ENCODE measurements at places on chromosomes 16 and 17.

- no peak for DNase-seq
Measured at GRCh38 chr17:56230660-56231059, 77.4 kb downstream of the ANKFN1 start.

DNA sequence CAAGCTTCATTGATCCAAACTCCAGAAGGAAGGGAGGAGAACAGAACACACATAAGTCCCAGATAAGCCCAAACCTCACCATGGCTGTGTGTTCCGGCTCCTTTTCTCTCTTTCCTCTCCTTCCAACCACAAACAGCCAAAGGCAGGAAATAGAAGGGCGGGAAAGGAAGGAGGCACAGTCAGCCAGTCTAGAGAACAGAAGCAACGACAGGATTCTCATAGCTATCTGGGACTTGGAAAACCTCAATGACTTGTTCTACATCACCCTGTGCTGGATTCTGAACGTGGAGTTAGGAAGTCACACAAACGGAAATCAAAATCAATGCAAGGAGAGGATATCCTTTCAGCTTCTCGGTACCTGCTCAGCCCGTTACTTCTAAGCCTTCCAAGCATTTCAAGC lies 9.0 kb downstream of the CRK start:
- DNase-seq = no peak

GRCh38 chr16:72517154-72517553 lies 345.2 kb upstream of the PMFBP1 start:
- no peak for DNase-seq

- no peak for DNase-seq
Measured at GRCh38 chr17:80878876-80879722, 112.5 kb upstream of the CHMP6 start.

GRCh38 chr17:45372325-45372869 lies 55.6 kb upstream of the MAP3K14 start:
- DNase-seq = no peak

- peak; percentile 53 for DNase-seq
Measured at GRCh38 chr17:36691606-36692005, 90.2 kb downstream of the MRM1 start.

DNA sequence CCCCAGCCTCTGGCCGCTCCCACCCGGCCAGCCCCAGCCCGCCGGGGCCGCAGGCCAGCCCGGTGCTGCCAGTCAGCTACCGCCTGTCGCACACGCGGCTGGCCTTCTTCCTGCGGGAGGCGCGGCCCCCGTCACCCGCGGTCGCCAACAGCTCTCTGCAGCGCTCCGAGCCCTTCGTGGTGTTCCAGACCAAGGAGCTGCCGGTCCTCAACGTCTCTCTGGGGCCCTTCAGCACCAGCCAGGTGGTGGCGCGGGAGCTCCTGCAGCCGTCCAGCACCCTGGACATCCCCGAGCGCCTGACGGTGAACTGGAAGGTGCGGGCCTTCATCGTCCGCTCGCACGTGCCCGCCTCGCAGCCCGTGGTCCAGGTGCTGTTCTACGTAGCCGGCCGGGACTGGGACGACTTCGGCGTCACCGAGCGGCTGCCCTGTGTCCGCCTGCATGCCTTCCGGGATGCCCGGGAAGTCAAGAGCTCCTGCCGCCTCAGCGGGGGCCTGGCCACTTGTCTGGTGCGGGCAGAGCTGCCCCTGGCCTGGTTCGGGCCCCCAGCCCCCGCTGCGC lies 46.8 kb downstream of the TMEM132E start:
- no peak for DNase-seq

DNA sequence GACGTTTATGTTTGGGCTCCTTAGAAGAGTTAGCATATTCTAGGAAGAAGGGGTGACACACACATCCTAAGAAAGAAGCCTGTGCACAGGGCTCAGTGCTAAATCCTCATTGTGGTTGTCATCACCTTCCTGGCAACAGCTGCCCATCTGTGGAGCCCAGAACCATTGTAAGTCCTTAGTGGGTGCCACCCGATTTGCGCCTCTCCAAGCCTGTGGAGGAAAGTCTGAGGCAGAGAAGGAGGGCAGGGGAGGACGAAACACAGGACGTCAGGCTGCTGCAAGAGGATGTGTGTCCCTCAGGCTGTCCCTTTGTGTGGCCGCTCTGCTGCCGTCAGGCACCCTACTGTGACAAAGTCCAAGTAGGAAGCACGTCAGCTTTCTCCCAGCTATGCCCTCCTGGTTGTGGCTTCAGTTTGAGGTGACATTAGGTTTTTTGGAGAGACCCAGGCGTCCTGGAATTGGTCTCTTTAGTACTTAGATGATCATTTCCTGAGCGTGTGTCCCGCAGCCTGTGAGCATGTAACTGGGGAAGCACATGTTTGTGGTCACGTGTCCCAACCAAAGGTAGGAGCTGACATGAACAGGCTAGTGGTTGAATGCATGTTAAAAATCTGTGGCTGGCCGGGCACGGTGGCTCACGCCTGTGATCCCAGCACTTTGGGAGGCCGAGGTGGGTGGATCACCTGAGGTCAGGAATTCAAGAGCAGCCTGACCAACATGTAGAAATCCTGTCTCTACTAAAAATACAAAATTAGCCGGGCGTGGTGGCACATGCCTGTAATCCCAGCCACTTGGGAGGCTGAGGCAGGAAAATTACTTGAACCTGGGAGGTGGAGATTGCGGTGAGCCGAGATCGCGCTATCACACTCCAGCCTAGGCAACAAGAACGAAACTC lies 10.7 kb downstream of the CLUAP1 start:
- DNase-seq = no peak

DNA sequence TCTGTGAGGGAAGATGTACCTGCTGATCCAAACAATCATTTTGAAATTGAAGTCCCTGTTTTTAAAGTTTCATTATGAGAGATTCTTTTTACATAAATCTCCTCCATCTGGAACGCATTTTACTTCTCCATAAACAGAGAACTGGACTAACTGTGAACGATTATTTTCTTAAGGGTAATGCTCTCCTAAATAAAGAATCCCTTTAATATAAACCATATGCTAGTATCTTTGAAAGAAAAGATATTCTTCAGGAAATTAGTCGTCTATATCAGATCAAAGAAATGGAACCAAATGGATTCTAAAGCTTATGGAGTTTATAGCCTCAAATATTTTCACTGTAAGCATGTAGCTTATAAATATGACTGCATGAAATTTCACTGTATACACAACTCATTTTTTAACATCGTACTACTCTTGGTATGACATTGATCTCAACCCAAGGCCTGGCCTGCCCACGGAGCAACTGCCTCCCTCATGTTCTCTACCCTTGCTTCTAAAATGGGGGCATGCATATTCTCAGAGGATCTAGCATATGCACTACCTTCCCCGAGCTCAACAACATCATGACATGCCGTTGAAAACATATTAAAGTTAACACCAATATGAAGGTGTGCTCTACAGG lies 66.4 kb downstream of the MYH10 start:
- no peak for DNase-seq

DNA sequence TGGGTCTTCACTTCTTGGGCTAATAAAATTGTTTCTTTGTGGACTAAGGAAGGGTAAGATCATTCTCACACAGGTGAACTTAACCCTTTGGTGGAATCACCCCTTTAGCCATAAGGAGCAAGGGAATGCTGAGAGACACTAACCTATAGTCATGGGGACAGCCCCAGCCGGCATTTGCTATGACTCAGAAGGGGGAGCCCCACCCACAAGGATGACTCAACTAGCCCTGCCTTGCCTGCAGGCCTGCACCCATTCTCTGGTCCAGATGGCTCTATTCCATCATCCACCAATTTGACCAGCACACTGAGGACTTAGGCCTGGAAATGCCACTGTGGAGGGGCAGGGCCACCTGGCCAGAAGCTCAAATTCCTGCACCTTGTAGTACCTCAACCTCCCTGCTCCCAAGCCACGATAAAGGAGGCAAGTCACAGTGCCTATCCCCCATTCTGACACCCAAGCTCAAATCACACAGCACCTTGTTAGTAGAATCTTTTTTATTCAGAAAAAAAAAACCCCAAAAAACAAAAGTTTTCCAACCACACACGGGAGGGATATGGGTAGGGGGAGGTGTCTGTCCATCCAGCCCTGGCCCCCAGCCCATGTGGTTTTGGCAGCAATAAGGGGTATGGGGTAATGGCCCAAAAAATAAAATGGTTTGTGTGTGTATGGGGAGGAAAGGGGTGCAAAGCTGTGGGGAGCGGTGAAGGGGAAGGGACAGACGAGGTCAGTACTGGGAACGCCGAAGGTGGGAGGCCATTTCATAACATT lies 3.0 kb downstream of the PFN1 start:
- DNase-seq = peak; percentile 51

- no peak for DNase-seq
Measured at GRCh38 chr16:55643161-55643970, 12.4 kb upstream of the SLC6A2 start.

GRCh38 chr17:5694551-5694950 lies 110.2 kb upstream of the NLRP1 start:
- DNase-seq = no peak

DNA sequence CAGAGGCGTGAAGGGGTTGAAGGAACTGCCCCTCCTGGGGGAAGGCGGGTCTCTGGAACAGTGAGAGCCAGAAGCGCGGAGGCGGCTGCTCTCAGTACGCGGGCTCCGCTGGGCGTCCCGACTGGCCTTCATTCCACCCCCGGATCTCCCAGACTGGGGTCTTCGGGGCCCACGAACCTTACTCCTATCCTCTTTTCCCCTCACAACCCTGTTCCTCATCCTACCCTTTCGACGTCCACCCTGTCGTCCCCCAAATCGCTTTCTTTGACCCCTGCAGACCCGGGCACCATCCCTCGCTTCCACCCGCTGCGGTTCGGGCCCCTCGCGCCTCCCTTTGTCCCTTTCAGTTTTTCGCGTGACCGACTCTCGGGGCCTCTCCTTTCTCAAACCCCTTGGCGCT lies 2114.6 kb downstream of the TP53TG3F start:
- no peak for DNase-seq

- no peak for DNase-seq
Measured at GRCh38 chr16:2839650-2840450, 9.7 kb downstream of the ZG16B start.

DNA sequence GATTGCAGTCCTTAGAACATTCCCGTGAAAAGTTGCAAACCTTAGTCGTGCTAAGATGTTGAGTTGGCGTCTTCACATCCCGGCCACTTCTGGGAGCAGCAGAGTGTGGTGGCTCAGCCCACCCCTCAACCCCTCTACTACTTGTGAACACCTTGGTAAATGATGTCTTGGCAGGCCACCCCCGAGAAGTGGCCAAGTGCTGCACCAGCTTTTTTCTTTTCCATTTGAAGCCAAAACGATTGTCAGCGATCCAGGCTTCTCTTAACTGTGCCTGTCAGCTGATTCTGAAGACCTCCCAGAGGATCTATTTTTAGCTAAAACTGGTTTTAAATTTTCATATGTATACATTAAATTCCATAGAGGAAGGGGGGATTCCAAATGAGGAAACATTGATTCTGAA lies 247.5 kb downstream of the CDH13 start:
- DNase-seq = no peak

- DNase-seq = no peak
Measured at GRCh38 chr17:43644081-43644480, 17.6 kb downstream of the MEOX1 start.

DNA sequence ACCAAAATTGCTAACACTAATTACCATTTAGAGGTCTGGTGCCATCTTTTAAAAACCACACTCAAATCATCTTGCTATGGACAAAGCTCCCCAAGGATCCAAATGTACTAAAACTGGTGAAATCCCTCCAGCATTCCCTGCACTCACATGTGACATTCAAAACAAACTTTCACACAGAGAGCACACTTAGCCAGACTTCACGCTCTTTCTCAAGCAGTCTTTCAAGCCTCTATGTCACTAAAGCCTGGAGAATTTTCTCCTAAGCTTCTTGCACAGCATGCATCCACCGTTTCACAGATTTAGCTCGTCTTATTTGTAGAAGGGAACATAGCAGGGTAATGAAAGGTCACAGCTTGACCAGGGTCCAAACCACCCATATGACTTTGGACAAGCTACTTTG lies 19.3 kb downstream of the CMTM3 start:
- no peak for DNase-seq

DNA sequence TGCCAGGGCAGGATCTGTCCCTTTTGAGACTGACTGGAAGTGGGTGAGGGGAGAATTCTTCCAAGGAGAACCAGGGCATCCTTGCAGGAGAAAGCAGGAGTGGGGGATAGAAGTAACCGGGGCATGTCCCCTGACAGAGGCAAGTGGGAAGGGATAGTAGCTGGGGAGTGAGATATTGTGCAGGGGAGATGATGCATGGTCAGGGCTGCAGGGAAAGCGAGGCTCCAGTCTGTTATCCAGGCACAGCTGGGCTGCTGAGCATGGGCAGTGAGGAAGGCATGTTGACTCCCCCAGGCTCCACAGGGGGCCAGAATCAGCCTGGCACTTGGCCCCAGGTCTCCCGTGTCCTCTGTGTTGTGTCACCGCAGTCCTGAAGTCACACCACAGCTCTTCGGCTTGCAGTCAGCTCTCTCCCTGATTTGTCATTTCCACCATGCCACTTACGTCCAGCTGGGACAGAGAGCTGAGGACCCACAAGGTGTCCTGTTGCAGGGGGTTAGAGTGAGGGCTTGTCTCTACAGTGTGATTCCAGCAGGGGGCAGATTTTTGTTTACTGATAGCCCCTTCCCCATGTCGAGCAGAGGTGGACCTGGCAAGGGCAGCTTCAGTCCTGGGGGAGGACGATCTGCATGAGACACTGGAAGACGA lies 40.9 kb downstream of the B9D1 start:
- DNase-seq = no peak

- DNase-seq = peak; percentile 76
Measured at GRCh38 chr17:32909787-32910369, 18.1 kb upstream of the TMEM98 start.

GRCh38 chr17:77733576-77734296 lies 224.8 kb upstream of the TNRC6C start:
- DNase-seq = no peak

DNA sequence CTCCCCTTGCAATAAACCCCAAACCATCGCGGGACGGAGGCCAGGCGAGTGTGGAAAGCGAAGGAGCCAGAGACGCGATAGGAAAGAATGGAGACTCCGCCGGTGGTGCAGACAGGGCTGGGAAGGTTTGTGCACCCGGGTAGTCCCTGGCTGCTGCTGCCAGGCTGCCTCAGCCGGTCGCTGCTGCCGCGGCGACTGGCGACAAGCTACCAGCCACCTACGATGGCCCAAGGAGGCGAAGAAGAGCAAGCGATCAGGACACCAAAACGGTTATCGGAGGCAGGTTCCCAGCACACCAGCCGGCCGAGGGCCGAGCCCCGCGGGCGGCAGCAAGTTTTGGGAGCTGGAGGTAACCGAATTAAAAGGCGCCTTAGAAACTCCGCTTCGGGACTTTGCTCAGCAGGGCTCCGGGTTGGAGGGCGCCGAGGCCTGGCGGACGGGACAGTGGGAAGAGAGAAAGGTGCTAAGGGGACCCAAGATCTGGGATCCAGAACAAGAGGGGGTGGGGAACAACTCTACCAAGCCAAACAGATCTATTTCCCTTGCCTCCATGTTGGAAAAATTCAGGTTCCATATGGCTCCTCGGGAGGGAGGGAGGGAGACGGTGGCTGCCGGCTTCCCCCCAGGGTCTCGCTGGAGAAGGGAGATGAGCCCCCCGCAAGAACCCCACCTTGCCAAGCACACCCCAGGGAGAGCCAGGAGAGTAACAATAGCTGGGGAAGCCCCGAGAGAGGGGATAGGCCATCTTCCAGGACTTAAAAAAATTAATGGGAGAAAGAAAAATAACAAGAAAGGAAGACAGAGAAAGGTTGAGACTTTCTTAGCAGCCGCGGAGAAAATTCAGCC lies 9.7 kb upstream of the HOXB2 start:
- DNase-seq = no peak

GRCh38 chr17:40363111-40363827 lies 1.3 kb downstream of the GJD3 start:
- DNase-seq = no peak

Data from cerebellar cortex (tissue), 1 donor.